Activated naive CD4-positive, alpha-beta T cell (primary cell): ENCODE measurements at places on chromosomes 2 and 18.

DNA sequence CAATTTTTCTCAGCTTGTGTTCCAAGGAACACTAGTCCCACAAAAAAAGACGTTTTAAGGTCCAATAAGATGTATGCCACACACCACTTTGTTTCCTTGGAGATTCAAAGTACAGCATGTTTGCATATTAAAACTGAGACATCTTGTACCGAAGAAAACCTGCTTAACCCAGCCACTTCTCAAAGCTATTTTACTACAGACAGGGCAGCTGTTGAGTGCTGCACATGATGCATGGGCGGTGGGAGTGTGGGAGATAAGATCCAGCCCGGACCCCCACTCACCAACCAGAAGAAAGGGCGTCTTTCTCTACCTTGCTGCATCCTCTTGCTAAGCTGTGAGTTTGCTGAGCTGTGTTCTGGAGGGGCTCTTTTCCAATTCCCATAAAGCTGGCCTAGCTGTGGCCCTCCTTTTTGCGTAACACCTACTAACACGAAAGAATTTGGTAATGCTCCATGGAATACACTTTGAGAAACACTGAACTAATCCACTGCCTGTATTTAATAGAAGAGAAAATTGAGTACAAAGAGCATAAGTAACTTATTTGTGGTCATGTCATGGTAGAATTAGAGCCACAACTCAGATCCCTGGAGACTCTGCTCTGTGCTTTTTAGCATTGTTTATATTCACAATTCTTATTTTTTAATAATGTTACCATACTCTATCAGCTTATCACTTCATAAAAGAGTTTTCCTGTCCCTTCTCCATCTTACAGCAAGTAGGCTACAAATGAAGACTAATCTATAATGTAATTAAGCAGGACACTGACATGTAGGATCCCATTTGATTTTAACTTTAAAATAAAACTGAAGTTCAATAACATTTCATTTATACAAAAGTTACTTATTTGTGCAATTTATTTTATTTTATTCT lies 90.0 kb downstream of the PLEKHM3 start:
- DNase-seq: no peak

DNA sequence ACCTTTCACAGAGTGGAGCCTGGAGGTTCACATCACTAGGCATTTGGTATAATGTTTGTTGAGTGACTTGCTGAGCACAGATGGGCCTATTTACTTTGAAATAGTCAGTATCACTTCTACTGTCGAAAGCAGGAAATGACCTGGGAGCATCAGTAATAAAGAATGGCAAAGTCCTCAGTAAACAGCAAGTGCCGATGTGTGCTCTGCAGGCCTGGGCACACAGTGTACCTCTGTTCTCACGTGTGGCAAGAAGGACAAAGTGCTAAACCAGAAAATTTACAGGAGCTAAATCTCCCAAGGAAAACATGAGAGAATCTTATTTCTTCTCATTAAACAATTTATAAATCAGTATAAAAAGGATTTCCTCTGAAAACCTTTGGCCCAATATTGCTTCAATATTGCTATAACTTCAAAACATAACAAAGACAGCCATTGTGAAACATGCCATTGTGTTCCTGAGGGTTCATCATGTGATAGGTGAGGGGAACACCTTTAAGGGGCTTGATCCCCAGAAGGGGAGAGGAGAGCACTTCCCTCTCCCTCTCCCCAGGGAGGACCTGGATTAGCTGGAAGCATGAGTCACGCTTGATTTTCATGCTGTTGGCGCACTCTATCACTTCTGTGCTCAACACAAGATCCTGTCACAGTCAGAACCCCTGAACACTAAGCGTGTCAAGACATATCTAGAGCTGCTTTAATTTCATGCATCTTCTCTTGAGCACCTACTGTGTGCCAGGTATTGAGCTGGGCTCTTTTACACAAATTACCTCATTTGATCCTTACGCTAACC lies 131.5 kb upstream of the SMAD2 start:
- no peak for DNase-seq

DNA sequence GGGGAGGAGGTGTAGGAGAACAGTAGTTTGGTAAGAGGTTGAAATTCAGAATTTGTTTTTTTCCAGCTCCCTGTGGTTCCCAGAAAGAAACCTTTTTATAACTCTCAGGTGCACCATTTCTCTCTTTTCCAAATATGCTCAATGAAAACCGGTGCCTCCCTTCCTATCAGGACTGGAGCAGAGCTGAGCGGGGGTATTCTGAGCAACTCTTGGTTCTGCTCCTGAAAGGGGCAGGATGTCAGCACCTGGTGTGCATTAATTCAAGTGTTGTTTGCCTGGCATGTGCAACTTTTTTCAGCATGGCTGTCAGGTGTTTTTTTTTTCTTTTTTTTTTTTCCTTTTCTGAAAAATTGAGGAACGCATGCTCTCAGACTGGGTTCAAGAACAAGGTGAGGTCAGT lies 74.1 kb downstream of the MAPK4 start:
- DNase-seq: no peak

GRCh38 chr2:119086327-119086726 lies 72.2 kb downstream of the C1QL2 start:
- no peak for DNase-seq

DNA sequence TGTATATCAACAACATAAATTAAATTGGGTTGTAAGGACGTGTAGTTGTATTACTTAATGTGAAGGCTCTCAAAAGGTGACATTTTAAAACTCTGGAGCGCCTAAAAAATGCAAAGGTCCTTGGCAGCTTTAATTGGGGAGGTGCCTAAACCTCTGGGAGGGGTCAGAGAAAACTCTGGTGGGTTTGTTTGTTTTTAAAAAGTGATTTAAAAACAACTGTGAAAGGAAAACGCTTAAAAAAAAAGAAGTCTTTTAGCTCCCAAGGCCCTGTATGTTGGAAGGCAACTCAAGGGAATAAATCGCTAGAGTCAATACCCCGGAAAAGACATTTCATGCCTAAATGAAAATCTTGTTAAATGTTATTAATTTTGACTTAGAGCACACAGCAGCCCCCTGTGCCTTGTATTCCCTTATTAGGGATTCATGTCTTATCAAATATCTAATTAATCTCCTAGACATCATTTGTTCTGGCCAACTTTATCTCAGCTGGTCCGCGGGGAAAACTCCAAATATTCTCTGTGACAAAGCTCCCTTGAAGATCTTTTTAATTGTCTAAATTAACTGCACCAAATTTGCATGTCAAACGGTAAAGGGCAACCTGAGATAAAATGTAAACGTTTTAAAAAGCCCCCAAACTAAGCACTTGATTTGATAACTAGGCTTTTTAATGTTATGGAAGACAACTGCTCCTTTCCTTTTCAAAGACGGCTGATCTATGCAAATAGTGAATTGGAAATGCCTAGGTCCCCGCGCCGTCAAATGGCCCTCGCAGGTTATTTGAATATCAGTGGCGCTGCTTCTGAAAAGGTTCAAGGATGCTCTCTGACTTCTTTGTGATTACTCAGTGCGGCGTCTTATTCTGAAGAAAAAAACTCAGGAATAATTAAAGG lies 4.2 kb downstream of the SP9 start:
- no peak for DNase-seq

DNA sequence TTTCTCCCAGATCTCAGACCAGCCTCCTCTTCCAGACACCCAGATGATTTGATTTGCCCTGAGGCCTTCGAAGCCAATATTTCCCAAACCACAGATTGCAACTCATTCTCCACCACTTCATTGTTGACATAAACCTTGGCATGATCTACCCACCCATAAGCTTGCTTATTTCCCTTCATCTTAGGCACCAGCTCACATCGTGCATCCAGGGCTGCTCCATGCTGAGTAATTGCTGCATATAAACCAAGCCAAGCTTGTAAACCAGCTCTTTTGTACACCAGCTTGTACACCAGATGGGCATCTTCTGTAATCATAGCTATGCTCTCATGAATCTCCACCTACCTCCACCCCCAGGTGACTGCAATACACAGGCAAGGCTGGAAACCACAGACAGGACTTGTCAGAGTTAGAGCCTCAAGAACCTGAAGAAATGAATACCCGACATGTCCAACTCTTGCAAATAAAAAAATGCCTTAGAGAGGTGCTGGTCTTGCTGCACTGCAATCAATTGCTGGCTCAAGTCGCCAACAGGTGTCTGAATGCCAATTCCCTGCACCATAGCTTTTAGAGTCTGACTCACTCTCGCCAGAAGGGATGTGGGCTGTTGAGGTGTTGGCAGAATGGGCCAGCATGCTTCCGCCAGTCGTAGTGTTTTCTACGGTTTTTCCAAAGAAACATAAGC lies 31.5 kb downstream of the TRABD2A start:
- no peak for DNase-seq
